ENCODE measurements at places on chromosomes 12 and 14. TPM values are rescaled to one million over a fixed set of nuclear protein-coding genes. Genes with fewer than 3 reads are reported as not detected.

GRCh38 chr14:89486505-89486904 lies 69.5 kb upstream of the FOXN3 start:
- no peak for DNase-seq

GRCh38 chr14:70515811-70516210 lies 19.0 kb downstream of the ADAM20 start:
- no peak for DNase-seq

GRCh38 chr14:23751616-23752015 lies 115.5 kb downstream of the DHRS2 start:
- DNase-seq: no peak

DNA sequence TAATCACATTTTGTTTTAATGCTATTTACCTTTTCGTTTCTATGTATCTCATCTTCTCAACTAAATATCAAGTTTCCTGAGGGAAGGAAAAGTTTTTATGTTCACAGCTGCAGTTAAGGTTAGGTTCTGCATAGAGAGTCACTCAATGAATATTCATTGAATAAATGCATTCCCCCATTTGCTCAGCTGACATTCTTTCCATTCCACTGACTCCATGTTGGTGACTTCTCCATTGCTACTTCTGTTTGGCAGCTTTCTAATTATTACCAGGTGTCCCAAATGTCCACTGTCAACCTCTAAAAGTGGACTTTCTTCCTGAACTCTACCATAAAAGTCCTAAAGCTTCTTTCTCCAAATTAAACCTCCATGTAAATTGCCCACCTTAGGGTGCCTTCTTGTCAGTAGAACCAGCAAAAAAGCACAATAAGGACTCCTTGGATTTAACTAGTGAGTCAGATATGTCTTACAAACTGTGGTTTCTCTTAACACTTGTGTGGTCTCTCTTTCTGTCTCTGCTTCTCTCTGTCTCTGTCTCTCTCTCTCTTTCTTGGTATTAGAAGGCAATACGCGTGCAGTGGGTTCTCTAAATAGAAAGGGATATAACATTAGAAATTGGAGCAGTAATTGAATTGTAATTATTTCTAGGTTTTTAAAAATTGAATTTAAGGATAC lies 85.9 kb downstream of the TMEM117 start:
- no peak for DNase-seq

DNA sequence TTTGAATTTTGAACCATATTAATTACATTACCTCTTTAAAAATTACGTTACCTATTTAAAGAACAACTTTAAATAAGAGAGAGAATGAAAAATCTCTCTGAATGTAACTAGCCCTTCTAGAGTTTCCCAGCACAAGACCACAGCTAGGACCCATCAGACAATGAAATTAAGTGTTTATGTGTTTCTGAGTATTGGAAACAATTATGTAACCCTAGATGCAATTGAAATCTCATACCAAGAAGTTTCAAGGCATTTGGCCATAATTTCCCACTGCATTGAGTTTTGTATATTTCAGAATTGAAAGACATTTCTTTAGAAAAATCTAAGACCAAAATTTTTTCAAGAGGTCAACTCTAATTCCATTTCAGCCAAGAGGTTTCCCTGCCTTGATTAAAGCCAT lies 47.1 kb downstream of the SERPINA3 start:
- DNase-seq: no peak

OAS2 gene
- 50.0 TPM for polyA plus RNA-seq

BCL11B gene
- 0.56 TPM for polyA plus RNA-seq
